Endodermal cell (in vitro differentiated cells): ENCODE measurements at places on chromosomes 2 and 18. TPM values are rescaled to one million over a fixed set of nuclear protein-coding genes. Genes with fewer than 3 reads are reported as not detected.

DNA sequence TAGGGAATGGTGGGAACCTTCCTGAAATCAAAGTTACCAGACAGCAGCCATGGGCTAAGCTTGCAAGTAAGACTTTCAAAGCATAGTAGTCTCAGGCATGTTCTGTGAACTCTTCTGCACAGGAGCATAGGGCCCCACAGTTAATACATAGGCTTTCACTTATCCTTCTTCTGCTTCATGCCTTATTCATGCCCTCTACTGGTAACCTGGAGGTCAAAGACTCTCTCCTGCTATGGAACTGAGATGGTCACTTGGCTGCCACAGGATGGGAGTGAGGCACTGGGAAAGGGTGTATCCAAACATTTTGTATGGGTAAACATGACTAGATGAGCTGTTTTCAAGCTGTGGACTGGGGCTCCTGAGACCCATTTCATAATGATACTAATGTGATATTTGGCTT, 49.1 kb upstream of the ZNF638 start:
- DNase-seq, result peak; percentile 55

C2orf80 gene
- total RNA-seq, result not detected in 3 replicates

DNA sequence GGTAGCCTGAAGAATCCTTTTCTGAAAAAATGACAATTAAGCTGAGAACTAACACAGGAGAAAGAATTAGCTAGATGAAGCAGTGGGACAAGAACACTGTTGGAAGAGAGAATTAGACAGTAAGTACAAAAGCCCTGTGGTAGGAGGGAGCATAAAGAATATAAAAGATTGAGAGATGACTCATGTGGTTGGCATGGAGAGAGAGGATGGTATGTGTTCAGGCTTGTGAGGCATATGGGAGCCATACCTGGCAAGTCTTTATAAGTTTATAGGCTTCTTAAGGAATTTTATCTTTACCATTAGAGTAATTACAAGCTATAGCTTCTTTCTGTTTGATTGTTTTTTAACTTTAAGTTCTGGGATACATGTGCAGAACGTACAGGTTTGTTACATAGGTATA, 325.0 kb downstream of the ARL6IP6 start:
- no peak for DNase-seq

CD8A gene
- total RNA-seq, result 0.16 and 0.18 TPM in 2 replicates

HOXD13 gene
- total RNA-seq, result 0.35 to 0.55 TPM (median 0.40 TPM) in 3 replicates

PTH2R gene
- total RNA-seq, result 0.11 and 0.37 TPM in 2 replicates

- no peak for DNase-seq
Measured at GRCh38 chr2:42693013-42693615, 70.8 kb downstream of the OXER1 start.
